ENCODE measurements at places on chromosomes 2 and 18.
A peak's percentile ranks its signal among the peaks of the same experiment; 100 is the strongest.

DNA sequence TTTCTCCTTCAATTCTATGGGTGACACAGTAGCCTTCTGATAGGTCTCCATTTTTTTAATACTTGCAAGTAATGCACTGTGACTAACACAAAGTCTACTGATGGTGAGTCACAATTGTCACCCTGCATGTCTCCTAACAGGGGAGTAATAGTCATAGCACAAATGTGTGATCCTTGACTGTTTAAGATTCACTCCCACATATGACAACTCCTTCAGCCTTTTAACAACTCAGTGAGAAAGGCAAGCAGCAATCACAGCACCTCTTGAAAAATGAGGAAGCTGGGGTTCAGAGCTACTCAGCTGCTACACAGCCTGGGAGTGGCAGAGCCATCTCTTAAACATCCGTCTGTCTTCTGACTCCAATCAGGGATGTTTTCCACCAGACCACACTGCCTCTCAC is 63.8 kb downstream of the EHD3 start:
- no peak for DNase-seq

- no peak for DNase-seq
These were observed 45.3 kb downstream of the CD28 start for GRCh38 chr2:203751685-203752271.

- no peak for DNase-seq
These were observed 119.5 kb downstream of the POLE4 start for GRCh38 chr2:75077909-75078308.

DNA sequence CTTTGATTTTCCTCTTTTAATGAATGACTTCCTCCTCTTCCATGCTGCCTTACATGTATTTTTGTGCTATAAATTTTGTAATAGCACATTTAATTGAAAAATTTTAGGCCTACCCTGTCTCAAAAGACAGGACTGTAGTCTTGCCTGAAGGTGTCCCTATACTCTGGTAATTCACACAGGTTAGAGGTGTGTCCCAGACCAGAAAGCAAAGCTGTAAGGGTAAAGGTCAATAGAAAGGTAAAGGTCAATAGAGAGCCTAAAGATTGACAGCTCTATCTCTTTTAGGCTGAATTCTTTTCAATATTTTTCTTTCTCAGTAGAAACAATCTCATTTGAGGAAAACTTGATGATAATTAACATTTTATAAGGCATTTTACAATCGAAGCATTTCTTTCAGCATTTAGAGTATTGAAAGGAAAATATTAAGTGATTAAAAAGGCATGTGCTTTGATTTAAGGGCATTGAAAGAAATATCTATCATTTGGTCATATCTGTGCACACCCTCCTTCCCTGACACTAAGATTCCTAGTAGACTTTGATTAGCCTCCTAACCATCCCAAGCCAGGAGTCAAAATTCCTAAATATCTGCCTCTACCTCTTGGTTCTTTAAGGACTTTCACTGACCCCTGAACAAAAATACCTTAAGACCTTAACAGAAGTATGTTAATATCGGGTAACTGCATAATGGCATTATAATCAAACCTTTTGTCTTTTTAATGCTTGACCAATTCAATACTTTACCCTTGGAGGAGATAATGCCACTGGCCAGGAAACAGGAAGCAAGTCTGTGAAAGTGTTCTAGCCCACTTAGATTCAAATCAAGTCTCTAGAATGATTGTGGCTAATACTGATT is 161.8 kb upstream of the DTNA start:
- DNase-seq = no peak

- no peak for DNase-seq
These were observed 49.6 kb downstream of the ARHGAP25 start for GRCh38 chr2:68784188-68784587.

DNA sequence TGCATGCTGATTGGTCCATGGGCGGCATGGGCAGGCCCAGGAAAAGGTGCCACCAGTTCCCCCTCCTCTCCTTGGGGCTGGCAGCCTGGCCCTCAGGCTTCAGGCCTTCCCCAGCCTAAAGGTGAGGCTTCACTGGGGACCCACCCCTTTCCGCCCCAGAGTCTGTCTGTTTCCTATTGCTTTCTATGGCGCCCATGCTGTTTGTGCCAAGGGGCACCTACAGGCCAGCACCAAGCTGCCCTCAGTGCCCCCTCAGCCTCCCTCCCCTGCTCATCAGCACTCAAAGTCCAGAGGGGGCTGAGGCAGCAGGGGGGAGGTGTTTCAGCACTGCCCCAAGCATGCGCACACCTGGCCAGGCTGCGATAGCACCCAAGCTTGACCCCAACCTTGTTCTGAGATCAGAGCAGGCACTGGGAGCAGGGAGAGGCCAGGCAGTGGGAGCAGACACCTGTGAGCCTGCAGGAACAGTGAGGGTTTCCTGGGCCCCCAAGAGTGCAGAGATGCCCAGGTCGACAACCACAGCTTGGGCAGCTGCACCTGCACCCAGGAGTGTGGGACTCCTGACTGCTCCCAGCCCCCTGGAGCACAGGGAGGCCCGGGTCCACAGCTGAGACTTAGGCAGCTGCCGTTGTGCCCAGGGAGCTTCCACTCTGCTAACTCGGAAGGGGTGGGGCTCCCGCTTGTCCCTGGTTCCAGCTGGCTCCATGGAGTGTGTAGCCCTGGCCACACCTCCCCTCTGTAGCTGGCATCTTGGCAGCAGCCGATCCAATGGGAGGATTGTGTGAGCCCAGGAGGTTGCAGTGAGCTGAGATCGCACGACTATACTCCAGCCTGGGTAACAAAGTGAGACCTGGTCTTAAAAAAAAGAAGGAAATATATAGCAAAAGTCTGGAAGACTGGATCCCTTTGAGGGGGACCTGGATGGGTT is 69.1 kb downstream of the NCAPH start:
- no peak for DNase-seq

- DNase-seq = no peak
These were observed 68.2 kb upstream of the STON1 start for GRCh38 chr2:48461721-48462120.

GRCh38 chr2:1052771-1053191 is 102.1 kb downstream of the SNTG2 start:
- DNase-seq = no peak

- DNase-seq = no peak
These were observed 27.8 kb upstream of the MAT2A start for GRCh38 chr2:85511008-85511811.

GRCh38 chr2:239047420-239047819 is 199.5 kb downstream of the TWIST2 start:
- DNase-seq = no peak

DNA sequence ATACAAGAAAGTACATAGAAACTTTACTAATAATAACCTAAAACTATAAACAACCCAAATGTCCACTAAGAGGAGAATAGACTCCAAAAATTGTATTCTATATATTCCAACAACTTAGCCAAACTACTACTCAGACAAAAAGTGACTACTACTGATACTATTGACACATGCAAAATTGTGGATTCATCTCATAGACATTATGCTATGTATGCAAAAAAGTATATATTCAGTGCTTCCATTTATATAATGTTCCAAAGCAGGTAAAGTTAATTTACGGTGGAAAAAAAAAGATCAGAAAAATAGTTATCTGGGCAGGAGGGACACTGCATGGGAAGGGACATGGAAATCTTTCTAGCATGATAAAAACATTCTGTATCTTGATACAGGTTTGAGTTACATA is 62.0 kb upstream of the SRD5A2 start:
- DNase-seq = no peak

GRCh38 chr2:121189011-121189410 is 96.0 kb downstream of the TFCP2L1 start:
- DNase-seq = no peak

- no peak for DNase-seq
These were observed 254.3 kb downstream of the RBM43 start for GRCh38 chr2:151007365-151007764.

GRCh38 chr2:209619782-209620181 is 151.8 kb upstream of the UNC80 start:
- DNase-seq = no peak

DNA sequence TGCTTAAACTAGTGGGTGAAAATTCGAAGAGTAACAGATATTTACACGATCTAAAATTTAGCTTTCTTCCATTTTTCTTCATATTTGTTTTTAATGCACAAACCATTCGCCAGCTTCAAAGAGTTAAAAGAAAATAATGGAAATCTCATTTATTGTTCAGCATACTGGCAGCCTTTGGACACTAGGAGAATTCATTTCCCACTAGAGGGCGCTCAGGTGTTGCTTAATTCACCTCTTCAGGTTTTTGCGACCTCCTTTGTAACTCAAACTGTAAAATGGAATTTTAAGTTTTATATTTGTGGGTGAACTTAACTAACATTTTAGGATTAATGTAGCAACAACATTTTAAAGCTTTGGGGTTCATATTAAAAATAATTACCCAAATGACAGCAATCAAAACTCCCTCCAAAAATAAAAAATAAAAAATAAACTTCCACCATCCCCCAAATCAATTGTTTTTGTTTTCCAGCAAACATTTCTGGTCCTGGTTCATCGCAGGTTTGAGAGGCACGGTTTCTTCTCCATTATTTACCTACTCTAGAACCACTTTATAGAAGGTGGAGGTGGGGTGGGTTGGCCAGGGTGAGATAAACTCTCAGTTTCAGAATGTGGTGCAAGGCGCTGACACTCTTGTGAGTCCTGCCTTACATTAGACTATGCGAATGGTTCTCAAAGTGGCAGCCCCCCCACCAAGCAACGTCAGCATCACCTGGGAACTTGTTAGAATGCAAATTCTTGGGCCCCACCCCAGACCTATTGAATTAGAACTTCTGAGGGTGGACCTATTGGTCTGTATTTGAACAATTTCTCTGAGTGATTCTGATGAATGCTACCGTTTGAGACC is 24.7 kb upstream of the PNPT1 start:
- peak; percentile 15 for DNase-seq

DNA sequence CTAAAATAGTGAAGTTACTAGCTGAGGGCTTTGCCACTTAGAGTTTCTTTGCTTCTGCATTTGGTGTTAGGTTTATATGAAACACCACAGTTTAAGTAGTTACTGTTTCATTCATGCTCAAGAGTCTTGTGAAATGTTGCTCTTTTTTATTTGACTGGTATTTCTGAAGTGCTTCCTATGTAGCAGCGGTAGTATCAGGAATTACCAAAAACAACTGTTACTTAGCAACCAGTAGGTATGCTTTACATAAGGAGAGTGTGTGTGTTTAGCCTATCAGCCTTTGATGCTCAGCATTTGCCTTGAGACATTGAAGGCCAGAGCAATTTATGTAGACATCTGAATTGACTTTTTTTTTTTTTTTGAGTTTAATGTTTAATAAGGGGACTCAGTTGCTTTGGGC is 3.6 kb downstream of the DIS3L2 start:
- no peak for DNase-seq

DNA sequence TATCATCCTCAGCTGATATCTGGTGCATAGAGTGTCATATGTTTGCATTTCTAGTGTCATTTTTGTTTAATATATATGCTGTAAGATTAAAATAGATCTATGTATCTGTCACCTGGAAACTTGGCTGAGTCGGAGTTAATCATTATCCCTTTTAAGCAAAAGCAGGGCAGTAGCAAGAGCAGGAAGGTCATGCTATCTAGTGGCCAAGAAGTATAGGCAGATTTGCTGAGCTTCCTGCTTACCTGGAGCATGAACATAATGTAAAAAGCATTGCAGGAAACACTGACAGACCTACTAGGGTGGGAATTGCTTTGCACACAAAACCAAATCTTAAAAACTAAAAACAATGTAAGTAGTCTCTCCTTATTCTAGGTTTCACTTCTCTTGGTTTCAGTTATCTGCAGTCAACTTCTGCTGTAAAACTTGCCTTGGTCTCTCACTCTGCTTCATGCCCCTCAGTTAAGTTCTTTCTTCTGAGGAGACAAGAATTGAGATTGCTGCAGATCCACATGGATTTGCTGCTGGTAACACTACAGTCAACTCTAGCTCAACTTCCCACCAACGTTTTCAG is 295.3 kb downstream of the CDH7 start:
- DNase-seq = no peak

- DNase-seq = no peak
These were observed 49.9 kb downstream of the KCNIP3 start for GRCh38 chr2:95346738-95347671.

DNA sequence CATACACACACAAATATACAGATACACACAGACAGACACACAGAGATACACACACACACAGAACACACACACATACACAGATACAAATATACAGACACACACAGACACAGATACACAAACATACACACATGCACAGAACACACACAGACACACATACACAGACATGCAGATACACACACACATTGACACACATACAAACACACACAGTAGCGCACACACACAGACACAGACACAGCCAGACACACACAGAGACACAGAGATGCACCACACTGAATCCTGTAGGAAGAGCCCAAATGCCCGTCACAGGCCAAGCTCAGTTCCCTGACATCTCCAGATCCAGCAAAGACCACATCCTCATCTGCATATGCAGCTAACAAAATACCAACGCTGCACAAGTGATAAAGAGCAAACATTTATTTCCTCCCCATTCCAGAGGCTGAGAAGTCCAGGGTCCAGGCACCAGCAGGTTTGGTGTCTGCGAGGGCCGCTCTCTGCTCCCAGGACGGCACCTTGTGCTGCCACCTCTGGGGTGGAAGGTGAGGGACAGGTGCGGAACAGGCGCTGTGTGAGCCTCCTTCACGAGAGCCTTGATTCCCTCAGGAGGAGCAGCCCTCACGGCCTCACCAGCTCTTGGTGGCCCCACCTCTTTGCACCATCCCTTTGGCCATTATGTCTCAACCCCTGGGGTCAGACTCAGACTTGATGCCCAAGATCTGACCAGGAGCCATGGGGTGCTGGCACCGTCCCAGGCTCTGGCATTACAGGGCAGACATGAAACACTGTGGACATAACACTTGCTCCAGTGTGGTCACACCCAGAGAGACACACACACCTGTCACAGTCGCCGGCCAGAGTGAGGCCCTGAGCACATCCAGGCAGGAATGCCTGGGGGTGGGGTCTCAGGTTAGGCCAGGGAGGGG is 108.7 kb downstream of the NDUFA10 start:
- DNase-seq = no peak
